Stimulated activated CD8-positive, alpha-beta memory T cell treated with anti-CD3 and anti-CD28 coated beads, Interleukin-4, amount 100 ng/mL, for 48 hours (primary cell): ENCODE measurements at places on chromosomes 3 and 15.

- DNase-seq: no peak
Observed at GRCh38 chr3:152511904-152512303, 243.2 kb downstream of the MBNL1 start.

GRCh38 chr3:41629986-41630385 lies 331.9 kb downstream of the ULK4 start:
- no peak for DNase-seq

- DNase-seq: no peak
Observed at GRCh38 chr3:52516509-52517195, 17.0 kb downstream of the NT5DC2 start.

DNA sequence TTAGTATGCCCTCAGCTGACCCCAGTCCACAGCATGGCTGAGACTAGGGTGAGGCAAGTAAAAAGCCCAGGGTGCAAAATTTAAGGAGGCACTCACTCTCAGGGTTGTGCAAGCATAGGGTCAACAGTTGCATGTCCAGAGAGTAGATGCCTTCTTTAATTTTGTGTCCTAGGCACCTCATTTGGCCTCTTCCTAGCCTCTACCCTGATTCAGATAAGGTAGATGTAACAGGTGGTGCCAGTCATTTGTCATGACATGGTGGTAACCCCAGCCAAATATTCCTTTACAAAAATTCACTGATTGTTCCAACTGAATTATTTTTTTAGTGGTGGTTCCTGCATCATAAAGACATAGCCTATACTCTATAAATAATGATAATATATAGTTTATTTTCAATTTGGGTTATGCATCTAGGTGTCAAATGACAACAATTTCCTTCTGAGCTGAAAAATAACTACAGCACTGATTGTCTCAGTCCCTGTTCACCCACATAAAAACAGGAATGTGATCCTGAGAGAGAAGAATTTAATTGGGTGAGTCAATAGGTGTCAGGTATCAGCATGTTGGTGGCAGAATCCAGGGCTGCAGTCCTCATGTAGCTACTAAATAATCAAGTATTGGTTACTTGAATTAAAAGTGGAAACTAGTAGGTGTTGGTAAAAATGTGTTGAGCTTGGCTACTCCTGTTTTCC lies 44.2 kb upstream of the TIPARP start:
- DNase-seq: no peak

DNA sequence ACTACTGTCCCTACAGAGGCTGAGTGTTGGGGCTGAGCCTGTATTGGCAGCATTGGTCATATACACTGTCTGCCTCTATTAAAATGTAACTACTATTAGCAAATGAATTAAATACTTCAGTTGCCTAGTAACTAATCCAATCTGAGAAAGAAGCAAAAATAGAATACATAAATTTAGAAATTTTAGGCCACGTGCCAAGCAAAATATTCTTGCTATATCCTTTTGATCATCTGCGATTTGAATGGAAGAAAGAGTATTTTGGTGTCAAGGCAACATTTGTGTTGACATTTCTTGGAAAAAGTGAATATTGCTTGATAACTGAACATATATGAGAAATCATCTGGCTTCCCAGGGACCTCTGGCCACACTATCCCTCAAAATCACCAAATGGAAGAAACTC lies 148.2 kb upstream of the TOPAZ1 start:
- DNase-seq: no peak

DNA sequence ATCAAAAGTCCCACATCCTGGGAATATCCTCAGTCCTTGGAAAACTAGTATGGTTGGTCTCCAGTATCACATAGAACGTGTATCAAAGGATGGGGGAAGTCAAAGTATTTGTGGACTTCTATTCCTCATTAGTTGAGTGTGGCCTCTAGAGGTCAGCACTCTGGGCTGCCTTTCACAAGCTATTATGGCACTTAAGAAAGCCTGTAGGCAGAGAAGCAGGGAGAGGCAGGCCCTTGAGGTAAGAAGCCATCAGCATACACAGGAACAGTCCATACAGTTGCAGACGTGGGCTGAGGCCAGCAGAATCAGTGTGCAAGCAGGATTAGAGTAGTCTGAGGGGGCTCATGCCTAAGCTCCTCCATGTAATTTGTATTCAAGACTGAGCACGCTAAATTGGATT lies 341.7 kb downstream of the CLSTN2 start:
- DNase-seq: no peak
